ENCODE measurements at places on chromosomes 16 and 17. TPM values are rescaled to one million over a fixed set of nuclear protein-coding genes. Genes with fewer than 3 reads are reported as not detected.

DNA sequence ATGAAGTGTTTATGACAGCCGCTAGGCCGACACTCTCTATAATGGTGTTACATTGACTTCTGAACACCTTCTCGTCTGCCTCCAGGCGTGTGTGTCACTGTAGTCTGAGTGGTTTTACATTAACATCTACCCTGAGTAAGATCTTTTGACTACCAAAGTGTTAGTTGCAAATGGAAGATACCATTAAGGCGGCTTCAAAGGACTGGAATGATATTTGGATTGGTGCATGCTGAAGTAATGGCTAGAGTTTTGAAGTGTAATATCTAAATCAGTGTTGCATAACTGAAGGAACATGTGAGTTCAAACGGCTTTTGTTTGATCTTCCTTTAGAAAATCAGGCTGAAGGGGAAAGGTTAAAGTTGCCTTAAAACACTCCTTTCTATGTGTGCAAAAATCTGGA, 52.2 kb downstream of the BCAS3 start:
- no peak for DNase-seq

DNA sequence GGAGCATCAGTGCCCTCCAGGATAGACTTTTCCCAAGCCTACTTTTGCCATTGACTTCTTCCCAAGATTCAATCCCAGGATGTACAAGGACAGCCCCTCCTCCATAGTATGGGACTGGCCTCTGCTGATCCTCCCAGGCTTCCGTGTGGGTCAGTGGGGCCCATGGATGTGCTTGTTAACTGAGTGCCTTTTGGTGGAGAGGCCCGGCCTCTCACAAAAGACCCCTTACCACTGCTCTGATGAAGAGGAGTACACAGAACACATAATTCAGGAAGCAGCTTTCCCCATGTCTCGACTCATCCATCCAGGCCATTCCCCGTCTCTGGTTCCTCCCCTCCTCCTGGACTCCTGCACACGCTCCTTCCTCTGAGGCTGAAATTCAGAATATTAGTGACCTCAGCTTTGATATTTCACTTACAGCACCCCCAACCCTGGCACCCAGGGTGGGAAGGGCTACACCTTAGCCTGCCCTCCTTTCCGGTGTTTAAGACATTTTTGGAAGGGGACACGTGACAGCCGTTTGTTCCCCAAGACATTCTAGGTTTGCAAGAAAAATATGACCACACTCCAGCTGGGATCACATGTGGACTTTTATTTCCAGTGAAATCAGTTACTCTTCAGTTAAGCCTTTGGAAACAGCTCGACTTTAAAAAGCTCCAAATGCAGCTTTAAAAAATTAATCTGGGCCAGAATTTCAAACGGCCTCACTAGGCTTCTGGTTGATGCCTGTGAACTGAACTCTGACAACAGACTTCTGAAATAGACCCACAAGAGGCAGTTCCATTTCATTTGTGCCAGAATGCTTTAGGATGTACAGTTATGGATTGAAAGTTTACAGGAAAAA, 9.7 kb upstream of the CYLD start:
- DNase-seq = no peak

DNA sequence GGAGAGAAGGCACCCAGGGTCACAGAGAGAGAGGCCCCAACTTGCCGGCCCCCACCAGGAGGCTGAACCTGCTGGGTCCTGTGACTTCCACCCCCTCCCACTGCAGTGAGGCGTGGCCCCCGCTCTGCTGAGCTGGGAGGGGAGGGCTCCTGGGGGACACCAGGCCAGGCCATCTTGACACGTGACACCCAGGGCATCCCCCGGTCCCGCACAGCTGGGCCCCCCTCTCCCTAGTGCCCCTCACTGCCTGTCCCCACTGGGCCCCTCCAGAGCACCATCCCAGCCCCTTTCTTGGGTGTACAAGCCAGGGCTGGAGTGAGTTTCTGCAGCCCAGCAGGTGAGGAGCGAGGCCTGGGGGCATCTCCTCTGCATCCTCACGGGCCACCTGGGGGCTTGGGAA, 12.4 kb downstream of the UBALD1 start:
- no peak for DNase-seq

DNA sequence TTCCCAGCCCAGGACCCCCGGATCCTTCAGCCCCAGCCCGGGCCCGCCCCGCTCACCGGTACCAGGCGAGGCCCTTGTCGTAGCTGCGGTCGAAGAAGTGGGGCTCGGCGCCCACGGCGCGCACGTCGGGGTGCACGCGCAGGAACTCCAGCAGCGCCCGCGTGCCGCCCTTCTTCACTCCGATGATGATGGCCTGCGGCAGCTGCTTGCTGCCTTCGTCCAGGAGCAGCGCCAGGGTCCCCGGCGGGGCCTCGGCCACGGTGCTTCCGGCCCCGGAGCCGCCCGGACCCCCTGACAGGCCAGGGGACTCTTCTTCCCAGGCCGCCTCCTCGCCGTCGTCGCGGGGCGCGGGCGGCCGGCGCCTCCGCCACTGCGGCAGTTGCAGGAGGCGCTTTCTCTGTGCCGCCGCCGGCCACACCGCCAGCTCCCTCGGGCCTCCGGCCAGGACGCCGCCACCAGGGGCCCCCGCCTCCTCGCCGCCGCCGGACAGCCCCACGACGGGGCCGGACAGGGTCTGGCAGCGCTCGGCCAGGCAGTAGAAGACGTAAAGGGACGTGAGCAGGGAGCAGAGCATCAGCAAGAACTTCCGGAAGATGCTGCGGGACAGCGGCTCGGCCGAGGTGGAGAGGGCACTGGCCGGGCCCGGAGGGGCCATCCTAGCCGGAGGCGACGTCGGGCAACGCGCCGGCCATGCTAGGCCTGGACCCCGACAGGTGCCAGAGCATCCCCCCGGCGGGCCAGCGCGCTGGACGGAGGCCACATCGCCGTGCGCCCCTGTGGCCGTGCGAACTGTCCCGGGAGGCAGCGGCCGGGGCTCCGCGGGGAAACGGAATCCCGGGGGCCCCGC, 1.0 kb downstream of the HS3ST3A1 start:
- DNase-seq = no peak

GRCh38 chr16:78100112-78100467, 636 bp downstream of the WWOX start:
- no peak for DNase-seq

- DNase-seq = no peak
Measured at GRCh38 chr16:65788434-65789140, 577.9 kb upstream of the CDH5 start.

DNA sequence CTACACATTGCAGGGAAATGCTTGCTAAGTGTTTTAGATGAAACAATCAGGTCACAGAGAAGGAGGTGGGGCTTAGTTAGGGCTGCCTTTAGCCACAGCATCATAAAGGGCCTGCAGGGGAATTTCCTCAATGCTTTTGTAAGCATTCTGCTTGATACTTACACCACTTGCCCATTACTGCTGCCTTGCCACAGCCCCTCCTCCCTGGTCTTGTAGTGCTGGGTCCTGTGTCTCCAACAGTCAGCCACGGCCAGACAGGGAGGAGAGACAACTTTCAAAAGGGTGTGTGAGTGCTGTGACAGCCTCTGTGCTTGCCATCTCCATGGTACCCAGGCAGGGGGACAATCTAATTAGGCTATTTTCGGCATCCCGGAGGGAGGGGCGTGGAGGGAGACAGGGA, 111.2 kb downstream of the SHISA9 start:
- DNase-seq = no peak

DNA sequence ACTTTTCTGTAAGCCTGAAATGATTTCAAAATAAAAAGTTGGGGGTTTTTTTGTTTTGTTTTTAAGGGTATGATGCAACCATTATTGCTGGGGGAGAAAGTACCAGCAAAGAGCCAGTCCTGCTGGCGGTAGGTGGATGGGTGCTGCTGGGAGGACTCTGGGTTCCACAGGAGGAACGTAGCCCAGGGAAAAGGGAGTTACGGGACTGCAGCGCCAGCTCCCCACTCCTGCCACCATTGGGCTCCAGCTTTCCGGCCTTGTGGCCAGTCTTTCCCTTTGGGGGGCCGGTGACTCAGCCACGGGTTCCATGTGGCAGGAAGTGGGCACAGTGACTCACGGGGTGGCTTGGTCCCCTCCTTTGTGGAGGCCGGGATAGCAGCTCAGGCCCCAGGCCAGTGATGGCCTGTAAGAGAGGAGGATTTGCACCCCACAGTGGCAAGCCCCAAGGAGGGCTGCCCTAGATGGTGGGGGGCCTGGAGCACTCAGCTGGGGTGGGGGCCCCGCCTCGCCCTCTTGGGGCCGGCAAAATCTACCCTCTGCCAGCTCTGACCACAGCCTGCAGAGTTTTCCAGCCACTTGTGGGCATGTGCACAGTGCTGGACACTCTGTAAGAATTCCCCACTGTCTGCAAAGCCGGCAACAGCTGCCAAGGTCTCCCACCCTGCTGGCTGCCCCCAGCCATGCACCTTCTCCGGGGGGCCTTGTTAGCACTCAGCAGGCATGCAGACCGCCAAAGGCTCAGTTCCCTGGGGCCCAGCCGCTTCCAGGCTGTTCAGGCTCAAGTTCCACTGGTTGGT, 30.4 kb downstream of the SOCS3 start:
- no peak for DNase-seq

DNA sequence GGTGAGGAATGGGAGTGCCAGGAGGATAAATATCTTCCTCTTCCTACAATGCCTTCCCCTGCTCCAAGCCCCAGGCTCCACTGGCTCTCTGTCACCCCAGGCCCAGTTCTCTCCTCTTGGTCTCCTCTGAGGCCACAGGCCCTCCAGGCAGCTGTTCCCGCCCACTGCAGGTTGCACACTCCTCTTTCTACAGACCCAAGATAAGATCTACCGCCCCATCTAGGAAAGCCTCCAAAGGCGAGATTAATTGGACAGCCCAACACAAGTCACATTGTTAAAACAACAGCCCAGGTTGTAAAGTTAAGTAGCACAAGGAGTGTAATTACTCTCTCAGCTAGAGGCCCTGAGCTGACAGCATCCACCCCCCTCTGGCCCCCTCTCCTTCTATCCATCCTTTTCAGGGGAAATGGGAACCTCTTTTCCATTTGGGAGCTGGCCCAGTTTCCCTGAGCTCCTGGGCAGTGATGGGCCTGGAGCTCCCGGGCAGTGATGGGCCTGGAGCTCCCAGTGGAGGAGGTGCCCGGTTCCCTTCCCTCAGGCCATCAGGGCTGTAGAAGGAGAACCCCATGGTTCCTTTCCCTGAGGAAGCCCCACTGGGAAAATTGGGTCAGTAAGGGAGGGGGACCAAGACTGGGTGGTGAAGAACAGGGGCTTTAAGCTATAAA, 7.3 kb downstream of the DLX4 start:
- DNase-seq = no peak

GRCh38 chr17:43718544-43718943, 40.0 kb downstream of the SOST start:
- DNase-seq = no peak

- no peak for DNase-seq
Measured at GRCh38 chr17:28506763-28507487, 777 bp downstream of the FOXN1 start.

- DNase-seq = no peak
Measured at GRCh38 chr16:11377154-11377553, 31.9 kb downstream of the RMI2 start.

DNA sequence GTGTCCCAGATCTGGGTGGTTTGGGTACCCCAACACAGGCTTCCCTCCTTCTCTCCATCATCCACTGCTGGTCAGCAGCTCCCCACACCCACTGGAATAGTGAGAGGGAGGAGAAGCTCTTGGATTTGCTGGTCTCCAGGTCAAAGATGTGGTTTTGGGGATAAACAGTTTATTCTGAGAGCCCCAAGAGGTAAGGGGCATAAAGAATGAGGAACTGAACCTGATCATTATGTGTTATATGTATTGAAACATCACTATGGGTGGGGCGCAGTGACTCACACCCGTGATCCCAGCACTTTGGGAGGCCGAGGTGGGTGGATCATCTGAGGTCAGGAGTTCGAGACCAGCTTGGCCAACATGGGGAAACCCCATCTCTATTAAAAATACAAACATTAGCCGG, 3.9 kb downstream of the DPEP2 start:
- DNase-seq = peak; percentile 35

DNA sequence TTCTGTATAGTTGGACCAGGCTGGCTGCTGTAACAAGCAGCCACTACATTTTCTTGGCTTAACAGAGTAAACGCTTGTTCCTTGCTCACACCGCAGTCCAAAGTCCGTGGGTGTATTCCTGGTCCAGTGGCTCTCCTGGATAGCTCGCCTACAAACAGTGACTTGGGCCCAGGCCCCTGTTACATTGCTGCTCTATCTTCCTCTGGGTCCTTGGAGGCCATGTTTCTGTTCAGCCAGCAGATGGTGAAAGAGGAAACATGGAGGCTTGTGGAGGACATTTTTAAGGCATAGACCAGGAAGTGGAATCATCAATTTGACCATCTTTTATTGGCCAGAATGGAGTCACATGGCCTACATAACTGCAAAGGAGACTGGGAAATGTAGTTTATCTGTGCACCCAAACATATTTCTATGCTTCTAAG, 55.1 kb downstream of the ATP2C2 start:
- DNase-seq = no peak

GRCh38 chr16:22347100-22347820, 27.2 kb downstream of the CDR2 start:
- DNase-seq = no peak

GRCh38 chr17:77492446-77493237, 351.9 kb downstream of the SEC14L1 start:
- peak; percentile 5 for DNase-seq

DNA sequence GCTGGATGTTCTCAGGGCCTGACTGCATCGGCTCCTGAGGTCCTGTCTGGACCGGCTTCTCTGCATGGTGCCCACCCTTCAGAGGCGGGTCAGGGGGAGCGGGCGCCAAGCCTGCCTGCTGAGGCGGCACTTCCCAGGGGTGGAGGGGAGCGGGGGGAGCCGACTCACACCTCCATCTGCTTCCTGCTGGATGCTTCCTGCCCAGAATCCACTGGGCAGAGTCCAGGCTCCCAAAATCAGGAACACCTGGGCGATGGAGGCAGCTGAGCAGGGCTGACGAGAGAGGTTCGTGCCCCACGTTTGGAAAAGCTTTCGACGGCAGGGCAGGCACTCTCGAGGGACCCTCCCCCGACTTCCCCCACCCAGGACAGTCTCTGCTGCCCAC, 42.2 kb downstream of the TIMM22 start:
- DNase-seq = no peak

DNA sequence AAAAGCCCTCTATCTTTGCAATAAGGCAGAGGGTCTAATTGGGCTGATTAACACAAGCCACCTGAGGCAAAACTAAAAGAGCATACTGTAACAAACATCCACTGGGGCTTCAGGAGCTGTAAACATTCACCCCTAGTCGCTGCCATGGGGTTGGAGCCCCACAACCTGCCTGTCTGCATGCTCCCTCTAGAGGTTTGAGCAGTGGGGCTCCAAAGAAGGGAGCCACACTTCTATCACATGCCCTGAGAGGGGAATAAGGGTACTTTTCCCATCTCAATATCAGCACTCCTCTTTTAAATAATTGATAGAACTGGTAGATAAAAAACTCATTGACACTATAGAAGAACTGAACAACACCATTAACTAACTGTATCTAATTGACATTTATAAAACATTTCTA, 130.1 kb upstream of the COX10 start:
- DNase-seq = no peak

Gene PSMD7
- 113 TPM for total RNA-seq

Gene PNMT
- not detected for total RNA-seq

Gene OR3A3
- total RNA-seq = not detected

Gene CCL2
- total RNA-seq = not detected

Gene CD19
- total RNA-seq = 0.19 TPM

Gene MYL4
- not detected for total RNA-seq

Gene SMIM22
- total RNA-seq = not detected

Gene PYY
- not detected for total RNA-seq

Gene CD300LG
- total RNA-seq = not detected

Gene ATP1B2
- total RNA-seq = 0.14 TPM

Gene OXLD1
- 41.9 TPM for total RNA-seq

Gene KRTAP17-1
- not detected for total RNA-seq

Data from activated naive CD4-positive, alpha-beta T cell treated with anti-CD3 and anti-CD28 coated beads for 36 hours (primary cell).